ENCODE measurements at places on chromosomes 5 and 9. TPM values are rescaled to one million over a fixed set of nuclear protein-coding genes. Genes with fewer than 3 reads are reported as not detected.

GRCh38 chr9:8365466-8366160, 566.0 kb upstream of the DMAC1 start:
- DNase-seq = no peak

- DNase-seq = no peak
Observed at GRCh38 chr5:55597014-55597981, 62.5 kb upstream of the PLPP1 start.

DNA sequence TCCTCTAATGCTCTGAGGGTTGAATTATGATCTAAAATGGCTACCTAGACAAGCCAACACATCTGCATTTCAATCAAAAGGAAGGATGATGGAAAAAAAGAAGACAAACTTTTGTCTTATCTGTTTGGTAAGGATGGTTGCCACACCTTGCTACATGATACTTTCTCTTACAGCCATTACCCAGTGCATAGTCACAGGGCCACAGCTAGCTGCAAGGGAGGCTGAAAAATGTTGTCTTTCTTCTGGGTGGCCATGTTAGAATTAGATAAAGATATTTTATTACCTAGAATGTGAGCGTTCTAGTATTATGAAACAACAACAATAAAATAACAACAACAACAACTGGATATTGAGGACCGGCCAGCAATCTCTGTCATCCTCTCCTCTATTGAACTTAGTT, 4.7 kb upstream of the AOPEP start:
- no peak for DNase-seq

DNA sequence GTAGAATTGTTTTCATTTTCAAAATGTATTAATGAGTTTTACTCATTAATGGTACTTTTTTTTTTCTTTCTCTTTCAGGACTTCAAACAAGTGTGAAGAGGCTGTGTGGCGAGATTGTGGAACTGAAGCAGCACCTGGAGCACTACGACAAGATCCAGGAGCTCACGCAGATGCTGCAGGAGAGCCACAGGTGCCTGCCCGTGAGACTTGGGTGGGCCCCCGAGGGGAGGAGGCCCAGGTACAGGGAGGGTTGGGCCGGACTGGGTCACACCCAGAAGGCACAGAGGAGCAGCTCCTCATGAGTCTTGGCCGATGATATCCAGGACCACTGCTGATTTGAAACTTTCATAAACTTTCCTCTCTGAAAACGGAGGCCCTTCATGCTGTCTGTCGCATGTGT, 35.6 kb downstream of the CEP72 start:
- no peak for DNase-seq

- no peak for DNase-seq
Observed at GRCh38 chr5:102411-103043, 10.6 kb downstream of the PLEKHG4B start.

- DNase-seq = no peak
Observed at GRCh38 chr5:35924950-35925722, 13.3 kb downstream of the CAPSL start.

DNA sequence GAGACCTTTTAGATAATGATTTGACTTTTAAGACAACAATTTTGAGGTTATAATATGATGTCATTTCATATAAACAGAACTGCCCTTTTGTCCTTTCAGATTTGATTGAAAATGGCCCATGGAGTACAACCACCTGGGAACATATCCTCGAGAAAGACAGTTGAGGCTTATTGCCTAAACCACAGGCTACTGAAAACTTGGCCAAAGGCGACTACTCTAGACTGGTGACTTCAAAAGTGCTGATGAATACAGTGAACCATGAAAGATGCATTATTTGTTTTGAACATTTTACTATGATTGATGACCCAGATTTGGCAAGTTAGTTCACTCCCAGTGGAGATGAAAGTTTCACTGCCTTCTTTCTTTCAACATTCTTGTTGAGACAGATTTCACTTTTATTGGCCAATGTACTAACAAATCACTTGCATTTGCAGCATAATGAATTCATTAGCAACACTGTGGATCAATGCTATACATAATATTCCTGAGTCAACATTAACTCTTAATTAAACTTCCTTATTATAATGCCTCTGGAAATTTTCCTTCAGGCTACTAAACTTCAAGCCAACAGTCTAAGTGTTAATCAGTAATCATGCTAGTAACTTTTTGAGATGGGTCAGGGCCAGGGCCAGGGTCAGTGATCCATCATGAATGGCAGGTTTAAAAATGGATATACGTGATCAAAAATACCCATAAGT, 480.3 kb downstream of the RAB3C start:
- DNase-seq = no peak

GRCh38 chr5:172707285-172708182, 63.5 kb downstream of the DUSP1 start:
- no peak for DNase-seq

DNA sequence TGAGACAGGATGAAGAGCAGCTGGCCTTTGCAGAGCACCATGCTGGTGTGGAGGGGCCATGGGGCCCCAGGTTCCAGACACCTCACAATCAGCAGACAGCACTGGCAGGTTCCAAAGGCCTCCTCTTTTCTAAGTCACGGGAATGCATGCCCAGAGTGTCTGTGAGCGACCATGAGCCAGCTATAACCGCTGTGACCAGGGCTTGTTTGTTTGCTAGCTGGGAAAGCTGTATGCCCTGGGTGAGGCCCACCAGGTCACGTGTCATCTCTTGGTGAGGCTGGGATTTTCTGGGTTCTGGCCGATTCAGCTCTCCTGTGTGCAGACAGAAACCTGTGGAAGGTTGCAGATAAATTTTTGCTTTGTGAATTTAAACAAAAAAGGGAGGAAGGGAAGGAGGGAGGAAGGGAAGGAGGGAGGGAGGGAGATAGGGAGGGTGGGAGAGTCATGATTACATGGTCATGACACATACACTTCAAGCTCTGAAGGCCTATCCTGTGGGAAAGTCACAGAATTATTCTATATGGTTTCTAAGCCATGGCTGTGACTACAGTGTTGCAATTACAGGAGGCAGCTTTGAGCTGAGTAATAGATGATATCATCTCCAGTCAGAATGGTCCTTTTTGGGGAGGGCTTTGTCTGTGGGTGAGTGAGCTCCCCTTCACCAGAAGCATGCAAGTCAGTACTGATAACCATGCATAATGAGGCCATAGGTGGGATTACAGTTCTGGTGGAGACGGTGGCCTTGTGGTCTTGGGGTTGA, 37.2 kb downstream of the PAPPA start:
- no peak for DNase-seq

DNA sequence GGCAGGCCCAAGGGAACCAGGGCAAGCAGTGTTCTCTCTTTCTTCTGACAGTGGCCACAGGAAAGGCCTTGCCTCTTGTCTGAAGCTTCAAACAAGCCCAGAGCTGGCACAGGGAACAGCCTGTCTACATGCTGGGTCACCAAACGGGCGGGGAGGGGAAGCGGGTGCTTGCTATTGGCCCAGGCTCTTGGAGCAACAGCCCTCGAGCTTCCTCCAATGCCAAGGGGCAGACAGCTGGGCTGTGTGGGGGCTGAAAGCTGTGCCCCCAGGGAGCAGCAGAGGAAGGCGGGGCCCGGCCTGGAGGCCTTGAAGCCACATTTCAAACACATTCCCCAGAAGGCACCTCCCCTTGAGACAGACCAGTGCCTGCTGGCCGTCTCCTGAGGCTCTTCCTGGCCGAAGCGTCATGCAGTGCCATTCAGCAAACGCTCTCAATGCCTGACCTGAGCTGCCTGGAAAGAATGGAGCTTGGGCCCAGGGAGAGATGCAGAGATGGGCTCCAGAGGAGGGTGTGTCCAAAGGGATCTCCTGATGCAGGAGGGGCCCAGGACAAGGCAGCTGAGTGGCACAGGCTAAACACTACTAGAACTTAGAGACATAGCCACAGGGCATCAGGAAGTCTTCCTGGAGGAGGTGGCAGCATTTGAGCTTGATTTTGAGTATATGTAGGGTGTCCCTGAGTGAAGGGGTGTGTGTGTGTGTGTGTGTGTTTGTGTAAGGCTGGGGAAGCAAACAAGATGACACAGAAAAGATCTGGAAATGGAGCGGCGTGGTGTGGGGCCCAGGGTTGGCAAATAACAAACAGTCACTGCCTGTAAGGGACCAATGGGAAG, 2.5 kb downstream of the FIBCD1 start:
- no peak for DNase-seq

DNA sequence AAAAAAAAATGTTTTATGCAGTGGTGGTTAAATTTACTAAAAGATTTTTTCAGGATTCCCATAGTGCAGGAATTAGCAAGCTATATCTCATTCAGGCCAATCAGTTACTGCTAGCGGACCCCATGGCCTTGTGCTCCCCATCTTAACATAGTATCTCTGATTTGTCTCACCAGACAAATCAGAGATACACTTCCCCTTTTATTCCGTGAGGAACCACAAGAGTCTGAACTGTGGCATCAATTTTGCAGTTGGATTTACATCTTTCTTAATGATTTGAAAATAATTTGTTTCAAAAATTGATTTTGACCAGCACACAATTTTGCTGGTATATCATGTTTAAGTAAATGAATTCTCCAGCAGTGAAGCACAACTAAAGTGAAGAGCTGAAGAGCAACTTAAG, 17.9 kb downstream of the ITGA1 start:
- DNase-seq = no peak

Gene KLHL9
- 23.4 TPM for total RNA-seq

Gene RLN2
- total RNA-seq = not detected

Gene SPINK6
- not detected for total RNA-seq

Gene CFAP90
- total RNA-seq = not detected

Gene FCN2
- total RNA-seq = not detected

Gene MAML1
- total RNA-seq = 22.9 TPM

All from thoracic aorta (tissue), 2 donors.